Activated CD4-positive, alpha-beta T cell treated with anti-CD3 and anti-CD28 coated beads, Interleukin-2, amount 50 U/mL, for 24 hours (primary cell): ENCODE measurements at places on chromosomes 1 and 21.

DNA sequence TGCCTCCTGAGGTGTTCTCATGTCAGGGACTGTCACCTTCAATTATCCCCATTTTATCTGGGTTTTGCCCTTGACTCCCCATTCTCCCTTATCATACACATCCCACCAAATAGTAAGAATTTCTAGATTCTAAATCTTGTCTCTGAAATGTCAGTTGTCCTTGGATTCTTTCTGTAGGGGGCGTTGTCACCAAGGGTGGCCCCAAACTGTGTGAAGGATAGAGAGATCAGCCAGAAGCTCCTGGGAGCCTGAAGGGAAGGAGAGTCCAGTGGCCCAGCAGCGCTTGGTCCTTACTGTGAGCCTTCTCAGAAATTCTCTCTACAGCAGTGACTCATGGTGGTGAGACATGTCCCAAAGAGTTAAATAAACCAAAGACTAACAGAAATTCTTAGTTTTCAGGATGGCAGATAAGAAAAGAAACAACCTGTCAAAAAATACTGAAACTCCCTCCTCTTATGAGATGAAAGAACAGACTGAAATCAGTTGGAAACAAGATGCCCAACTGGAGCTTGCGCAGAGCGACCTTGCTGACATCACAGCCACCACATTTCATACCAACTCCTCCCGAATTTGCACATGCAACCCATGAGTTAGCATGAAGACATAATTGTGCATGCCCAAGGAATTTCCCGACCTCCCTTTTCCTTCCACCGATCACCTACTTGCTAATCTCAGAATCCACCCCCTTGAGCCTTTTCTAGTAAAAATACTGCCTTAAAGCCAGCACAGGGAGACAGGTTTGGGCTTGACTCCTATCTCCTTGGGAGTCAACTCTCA is 109.8 kb downstream of the ELAVL4 start:
- DNase-seq = no peak

- DNase-seq = no peak
Measured at GRCh38 chr21:44507673-44508425, 32.1 kb downstream of the KRTAP10-1 start.

GRCh38 chr1:50860702-50861101 is 99.4 kb downstream of the FAF1 start:
- DNase-seq = no peak

DNA sequence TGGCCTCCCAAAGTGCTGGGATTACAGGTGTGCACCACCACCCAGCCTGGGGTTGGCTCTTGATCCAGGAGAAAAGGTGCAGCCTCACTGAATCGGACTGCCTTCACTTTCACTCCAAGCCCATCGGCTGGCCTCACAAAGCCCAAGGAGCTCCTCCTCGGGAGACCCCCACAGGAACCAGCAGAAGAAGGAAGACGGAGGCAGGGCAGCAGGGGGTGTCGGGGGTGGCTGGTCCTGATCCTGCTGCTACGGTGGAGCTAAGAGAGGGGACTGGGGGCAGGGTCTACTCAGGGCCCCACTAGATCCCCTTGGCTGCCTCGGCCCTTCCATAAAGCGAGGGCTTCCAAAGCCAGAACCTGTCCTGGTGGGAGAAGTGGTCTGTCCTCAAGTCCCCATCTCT is 93.9 kb downstream of the STUM start:
- DNase-seq = no peak

- no peak for DNase-seq
Measured at GRCh38 chr1:43288058-43288784, 2.8 kb upstream of the C1orf210 start.

DNA sequence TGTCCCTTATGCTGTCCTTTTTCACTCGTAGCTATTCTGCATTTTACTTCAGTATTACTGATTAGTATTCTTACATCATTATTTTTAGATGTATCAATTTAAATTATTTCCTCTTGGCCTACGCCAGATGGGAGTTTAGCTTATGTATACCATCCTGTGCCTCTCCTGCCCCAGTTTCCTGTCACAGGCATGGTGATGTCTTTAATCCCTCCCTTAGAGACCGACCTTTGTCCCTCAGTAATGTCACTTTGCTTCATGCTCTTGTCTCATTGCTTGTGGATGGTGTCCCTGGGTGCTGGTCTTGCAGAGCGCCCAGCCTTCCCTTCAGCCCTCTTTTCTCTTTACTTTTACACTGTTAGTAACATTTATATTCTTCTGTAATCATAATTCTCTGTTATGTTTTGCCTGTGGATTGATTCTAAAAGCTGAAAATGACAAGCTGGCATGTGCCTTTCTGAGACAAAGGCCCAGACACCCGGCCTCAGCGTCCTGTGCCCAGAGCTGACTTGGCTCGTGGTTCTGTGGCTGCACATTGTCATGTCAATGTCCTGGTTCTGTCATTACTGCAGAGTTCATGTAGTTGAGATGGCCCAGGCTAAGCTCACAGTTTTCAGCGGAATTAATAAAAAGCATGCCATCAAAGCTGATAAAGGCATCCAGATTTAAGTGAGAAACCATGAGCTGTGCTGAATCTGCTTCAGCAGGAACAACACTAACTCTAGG is 100.7 kb downstream of the MTR start:
- DNase-seq = no peak

- no peak for DNase-seq
Measured at GRCh38 chr1:208312706-208313105, 68.5 kb upstream of the PLXNA2 start.

GRCh38 chr1:64097859-64098258 is 105.6 kb upstream of the UBE2U start:
- no peak for DNase-seq

DNA sequence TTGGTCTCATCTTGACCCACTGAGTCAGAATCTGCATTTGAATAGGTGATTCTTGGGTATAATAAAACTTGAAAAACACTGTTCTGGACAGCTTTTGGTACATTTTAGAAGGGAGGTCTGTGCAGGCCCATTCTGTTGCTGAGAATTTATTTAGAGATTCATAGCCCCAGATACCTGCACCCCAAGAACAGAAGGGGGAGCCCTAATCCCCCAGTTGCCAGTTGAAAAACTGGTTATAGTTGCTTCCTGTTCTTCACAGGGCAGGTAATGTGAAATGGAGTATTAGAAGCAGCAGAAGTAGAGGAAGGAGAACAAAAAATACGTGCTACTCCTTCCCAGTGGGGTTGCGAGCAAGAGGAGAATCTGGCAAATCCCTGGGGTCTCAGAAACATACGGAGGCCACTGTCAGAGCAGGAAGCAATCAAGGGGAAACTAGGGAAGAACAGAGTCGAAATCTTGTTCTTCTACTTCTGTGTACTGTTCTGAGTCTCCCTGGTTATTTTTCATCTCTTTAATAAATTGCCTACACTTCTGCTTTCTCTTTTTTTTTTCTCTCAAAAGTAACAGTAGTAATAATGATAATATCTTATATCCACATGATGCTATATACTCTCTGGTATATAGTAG is 4.6 kb upstream of the CLCA2 start:
- no peak for DNase-seq
